ENCODE measurements at places on chromosomes 11 and 22. TPM values are rescaled to one million over a fixed set of nuclear protein-coding genes. Genes with fewer than 3 reads are reported as not detected.

Gene ANKK1
- not detected for total RNA-seq

Gene PACSIN3
- total RNA-seq = 19.2 TPM

Gene CYP2D6
- total RNA-seq = 0.59 TPM

Gene OR51E2
- not detected for total RNA-seq

Gene RAB3IL1
- 4.6 TPM for total RNA-seq

Gene CACNA1I
- total RNA-seq = 0.05 TPM

Gene TNRC6B
- 8.8 TPM for total RNA-seq

Gene OR5A1
- not detected for total RNA-seq

Gene PHOX2A
- not detected for total RNA-seq

Gene KRTAP5-8
- total RNA-seq = not detected

Gene MS4A15
- total RNA-seq = not detected

Gene ZP1
- not detected for total RNA-seq
